Activated effector memory CD4-positive, alpha-beta T cell treated with Interleukin-2 at 50 U/mL for 16 hours (primary cell): ENCODE measurements at places on chromosomes 12 and 14.

DNA sequence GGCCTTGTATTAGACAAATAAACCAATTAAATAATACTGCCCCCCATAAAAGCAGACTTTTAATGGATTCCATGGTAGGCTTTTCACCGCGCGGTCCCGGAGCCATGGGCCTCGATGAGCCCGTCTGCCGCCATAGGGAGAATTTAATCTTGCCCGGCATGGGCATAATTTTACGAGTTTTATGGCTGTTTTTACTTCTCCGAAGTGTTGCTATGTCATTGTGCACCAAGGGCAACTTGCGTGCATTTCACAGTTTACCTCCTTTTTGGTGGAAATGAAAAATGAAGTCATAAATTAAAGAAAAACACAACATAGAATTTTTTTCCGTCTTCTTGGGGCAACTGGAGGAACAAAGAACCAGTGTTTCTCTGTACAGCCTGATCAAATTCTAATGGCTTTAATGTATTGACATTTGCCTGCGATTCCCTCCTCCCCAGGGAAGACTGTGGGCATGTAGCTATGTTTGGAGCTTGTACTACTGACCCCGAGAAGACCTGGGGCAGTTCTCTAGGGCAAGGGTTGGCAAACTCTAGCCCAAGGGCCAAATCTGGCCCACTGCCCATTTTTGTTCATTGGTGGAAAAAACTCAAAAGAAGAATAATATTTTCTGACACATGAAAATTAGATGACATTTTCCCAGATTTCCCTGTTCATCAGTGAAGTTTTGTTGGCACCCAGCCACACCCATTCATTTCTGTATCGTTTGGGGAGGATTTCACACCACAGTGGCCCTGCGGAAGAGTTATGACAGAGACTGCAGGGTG, 142.7 kb downstream of the CHST11 start:
- DNase-seq, result no peak

DNA sequence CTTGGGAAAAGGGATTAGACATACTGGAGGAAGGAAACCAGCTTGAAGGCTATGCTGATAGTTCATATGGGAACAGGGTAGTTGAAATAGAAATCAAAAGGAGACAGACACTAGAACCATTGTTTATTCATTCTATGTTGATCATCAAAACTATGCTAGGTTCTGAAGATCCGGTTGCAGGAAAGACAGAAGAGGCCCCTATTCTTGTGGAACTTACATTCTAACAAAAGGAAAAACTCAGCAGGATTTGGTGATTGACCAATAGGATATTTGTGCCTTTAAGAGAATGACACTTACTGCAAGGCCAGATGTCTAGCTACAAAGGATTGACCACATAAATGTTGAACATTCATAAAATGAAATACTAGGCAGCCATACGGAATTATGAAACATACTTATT, 179.2 kb downstream of the AKAP6 start:
- no peak for DNase-seq

DNA sequence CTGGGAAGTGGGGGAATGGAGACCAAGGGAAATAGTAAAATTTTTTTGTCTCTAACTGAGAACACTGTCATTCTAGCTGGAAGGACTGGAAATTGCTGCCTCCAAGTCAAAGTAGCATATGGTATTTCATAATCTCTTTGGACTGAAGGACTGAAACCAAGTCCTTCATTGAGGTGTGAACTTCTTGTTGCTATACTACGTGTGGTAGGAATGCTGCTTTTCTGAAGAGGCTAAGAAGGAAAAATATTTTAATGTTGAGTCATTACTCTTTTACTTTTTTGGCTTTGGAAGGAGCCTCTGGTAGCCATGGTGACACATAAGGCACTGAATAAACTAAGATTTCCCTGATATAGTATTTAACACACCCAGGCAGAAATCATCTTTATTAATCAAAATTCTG, 465.4 kb downstream of the NPAS3 start:
- no peak for DNase-seq

DNA sequence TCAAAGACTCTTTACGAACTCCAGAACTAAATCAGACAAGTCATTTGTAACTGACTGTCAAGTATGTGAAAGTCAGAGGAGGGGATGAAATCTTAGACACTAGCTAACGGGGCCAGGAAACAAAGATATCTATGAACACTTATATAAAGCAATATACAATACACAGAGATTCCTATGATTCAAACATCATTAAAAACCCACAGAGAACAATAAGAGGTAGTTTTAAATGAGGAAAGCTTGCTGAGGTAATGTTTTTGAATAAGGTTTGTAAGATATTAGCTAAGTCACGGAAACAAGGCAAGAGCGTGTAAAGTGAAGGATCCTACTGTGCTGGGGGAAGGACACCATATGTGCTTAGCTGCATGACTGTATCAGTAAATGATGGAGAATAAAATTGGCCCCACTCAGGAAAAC, 36.7 kb downstream of the SAV1 start:
- DNase-seq, result no peak

GRCh38 chr14:67517083-67517482, 16.0 kb upstream of the PLEKHH1 start:
- DNase-seq, result no peak

DNA sequence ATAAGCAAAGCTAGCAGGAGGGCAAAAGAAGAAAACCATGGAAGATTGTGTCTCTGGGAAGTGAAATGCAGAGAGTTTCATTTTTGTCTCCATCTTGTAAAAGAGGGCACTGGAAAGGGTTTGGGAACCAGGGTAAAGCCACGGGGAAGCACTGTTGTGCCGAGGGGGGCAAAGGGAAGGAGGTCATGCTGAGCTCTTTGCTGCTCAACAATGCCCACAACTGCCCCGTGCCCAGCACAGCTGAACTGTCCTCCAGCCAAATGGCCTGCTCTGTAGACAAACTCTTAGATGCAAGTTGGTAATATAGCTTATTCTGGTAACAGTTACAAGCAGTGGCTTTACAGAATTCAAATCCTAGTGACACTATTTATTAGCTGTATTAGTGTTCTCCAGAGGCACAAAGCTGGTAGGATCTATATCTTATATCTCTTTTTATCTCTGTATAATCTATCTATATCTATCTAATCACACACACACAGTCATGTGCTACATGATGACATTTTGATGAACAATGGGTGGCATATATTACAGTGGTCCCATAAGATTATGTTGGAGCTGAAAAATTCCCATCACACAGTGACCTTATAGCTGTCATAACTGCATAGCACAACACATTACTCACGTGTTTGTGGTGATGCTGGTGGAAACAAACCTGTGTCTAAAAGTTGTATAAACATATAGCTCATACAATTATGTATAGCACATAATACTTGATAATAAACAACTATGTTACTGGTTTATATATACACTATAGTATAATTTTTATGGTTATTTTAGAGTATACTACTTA, 203.4 kb upstream of the DDHD1 start:
- DNase-seq, result no peak

- DNase-seq, result peak; percentile 80
Observed at GRCh38 chr14:99605299-99605961, 1.4 kb upstream of the CCDC85C start.

DNA sequence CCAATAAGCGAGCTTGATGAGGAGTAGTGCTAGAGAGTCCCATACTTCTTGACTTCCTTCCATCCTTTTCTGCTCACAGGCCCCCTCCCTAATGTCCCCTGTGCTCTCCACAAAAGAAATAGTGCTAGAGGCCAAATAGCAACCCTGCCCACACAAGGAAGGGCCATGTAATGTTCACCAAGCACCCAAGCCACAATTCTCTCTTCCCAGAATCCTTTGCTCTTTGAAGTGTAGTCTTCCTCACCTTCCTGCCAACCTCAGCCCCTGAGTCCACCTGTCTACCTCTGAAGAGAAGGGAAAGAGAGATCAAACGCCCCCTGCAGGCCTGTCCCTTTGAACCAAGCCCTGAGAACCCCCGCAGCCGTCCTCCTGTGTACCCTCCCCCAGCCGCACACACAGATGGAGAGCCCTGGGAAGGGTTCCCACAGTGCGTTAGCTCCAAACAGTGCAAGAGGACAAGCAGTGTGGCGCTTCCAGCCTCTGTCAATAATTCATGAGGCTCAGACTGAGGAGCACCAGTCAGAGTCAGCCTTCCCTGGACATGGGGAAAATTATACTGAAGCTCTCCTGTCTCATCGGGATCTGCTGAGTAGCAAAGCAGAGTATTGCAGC, 1.9 kb upstream of the DHRS4 start:
- DNase-seq, result no peak

GRCh38 chr14:96160076-96160912, 44.3 kb upstream of the BDKRB2 start:
- DNase-seq, result no peak

DNA sequence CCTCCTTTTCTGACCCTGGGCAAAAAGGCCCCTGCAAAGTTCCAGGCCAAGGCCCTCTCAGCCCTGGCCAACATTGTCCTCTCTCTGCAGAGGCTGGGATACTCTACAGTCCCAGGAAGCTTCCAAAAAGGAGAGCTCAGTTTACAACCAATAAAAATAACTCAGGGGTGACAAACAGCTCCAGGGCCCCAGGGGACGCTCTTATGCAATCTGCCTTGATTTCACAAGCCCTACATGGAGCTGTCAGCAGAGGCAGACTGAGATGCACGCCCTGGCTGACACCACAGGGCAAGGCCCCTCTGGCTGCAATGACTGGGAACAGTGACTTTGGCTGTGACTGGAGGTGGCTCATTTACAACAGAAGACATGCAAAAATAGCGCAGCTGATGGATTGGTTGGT, 129.0 kb upstream of the MED13L start:
- DNase-seq, result no peak

GRCh38 chr12:41661141-41661765, 473.1 kb downstream of the PDZRN4 start:
- DNase-seq, result no peak

- DNase-seq, result no peak
Observed at GRCh38 chr14:93368996-93369712, 22.2 kb downstream of the COX8C start.

- DNase-seq, result no peak
Observed at GRCh38 chr14:21626491-21627230, 8.1 kb downstream of the OR10G2 start.

- DNase-seq, result no peak
Observed at GRCh38 chr12:93766796-93767523, 89.8 kb downstream of the CRADD start.

DNA sequence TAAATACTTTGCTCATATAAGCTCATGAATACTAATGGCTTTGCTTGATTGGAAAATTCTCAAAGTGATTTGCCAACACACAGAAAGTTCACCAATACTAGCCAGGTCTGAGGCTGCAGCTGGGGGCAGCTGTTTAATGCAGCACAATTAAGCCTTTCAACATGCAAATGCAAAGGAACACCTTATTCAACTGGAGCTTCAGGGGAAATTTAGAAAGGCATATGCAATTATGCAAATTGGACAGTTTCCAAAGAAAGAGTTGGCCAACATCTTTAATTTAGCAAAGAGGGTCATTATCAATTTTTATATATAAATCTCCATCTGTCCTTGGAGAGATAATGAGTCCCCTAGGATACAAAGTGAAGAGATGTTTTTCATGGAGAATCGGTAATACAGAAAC, 40.2 kb upstream of the OTOGL start:
- DNase-seq, result no peak

GRCh38 chr14:63542231-63542999, 762 bp downstream of the PPP2R5E start:
- DNase-seq, result peak; percentile 2

- no peak for DNase-seq
Observed at GRCh38 chr12:112988224-112988623, 9.9 kb downstream of the OAS2 start.

- no peak for DNase-seq
Observed at GRCh38 chr12:68521321-68521839, 89.3 kb upstream of the RAP1B start.

DNA sequence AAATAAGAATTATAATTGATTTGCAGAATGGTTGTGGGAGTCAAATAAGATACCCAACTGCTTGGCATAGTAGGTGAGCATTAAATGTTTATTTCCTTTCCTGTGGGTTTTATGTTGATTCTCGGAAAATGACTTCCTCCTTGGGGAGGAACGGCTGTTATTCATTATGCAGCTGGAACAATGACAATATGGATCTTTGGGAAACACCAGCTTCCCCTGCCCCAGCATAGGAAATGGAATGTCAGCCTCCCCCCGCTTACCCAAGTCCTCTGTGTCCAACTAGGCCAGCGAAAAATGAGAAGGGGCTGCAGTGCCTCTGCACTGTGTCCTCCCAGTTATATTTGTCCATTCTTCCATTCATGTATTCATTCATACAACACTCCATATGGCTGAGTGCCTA, 11.7 kb upstream of the CCDC177 start:
- DNase-seq, result no peak

GRCh38 chr14:72700338-72701236, 193.3 kb downstream of the DPF3 start:
- DNase-seq, result no peak

DNA sequence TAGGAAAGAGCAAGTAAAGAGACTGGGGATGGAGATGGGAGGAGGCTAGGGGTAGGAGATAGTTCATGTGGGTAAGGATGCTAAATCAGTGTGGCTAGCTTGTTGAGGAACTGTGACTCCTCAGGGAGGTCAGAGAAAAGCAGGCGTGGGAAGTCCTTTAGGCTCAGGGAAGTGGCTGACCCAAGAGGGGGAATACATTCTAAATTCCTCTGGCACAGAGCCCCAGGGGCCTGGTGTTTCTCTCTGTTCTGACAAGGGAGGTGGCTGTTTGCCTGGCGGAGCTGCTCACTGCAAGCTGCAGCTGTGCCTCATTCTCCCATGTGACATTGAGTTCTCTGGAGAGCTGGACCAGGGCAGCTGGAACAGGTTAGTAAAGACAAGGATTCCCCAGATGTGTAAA, 152.2 kb upstream of the SLC38A2 start:
- DNase-seq, result no peak

DNA sequence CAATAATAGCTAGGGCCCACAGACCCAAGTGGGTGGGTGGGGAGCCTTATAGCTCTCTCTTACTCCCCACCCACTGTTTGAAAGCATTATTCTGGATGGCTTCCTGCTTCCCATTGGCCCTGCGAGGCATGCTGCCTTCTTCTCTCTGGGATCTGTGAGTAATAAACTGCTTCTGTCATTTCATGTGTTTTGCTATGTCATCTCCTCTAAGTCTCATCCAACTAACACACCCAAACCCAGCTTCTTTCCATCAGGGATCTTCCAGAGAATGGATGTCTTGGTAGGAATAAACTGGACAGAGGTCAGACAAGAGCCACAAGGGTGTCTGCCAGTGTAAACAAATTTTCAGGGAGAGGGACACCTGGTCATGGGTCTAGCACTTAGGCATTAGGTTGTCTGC, 66.4 kb upstream of the BDKRB2 start:
- DNase-seq, result no peak

DNA sequence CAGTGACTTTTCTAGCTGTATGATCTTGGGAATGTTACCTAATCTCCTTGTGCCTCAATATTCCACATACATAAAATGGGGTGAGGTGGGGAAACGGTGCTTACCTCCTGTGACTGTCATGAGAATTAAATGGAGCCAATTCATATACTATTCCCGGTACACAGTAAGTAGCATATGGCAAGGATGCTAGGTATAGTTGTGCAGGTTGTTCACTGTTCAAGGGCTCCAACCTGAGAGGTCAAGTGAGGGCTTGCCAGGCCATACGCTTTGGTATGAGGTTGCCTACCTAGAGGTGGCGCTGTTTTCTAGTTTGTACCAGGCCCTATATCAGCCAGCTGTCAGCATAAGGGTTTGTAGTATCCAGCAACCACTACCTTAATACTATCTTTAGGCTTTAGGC, 3.6 kb upstream of the BATF start:
- DNase-seq, result no peak

GRCh38 chr12:116213014-116213413, 64.5 kb downstream of the MED13L start:
- DNase-seq, result no peak
